ENCODE measurements at places on chromosomes 6 and 20.

GRCh38 chr6:108742041-108742440, 106.2 kb upstream of the ARMC2 start:
- no peak for DNase-seq

GRCh38 chr20:38432292-38432691, 2.8 kb downstream of the SNHG17 start:
- DNase-seq: no peak

DNA sequence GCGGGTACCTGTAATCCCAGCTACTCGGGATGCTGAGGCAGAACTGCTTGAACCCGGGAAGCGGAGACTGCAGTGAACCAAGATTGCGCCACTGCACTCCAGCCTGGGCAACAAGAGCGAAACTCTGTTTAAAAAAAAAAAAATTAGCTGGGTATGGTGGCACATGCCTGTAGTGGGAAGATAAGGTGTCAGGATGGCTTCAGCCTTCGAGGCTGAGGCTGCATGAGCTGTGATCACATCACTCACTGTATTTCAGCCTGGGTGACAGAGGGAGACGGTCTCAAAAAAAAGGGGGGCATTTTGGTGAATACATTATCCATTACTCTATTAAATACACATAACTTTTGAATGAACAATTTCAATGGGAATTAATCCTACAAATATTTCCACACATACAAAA, 32.4 kb downstream of the SNX3 start:
- DNase-seq: no peak

GRCh38 chr6:81451787-81452186, 300.7 kb downstream of the TENT5A start:
- no peak for DNase-seq

GRCh38 chr6:32126880-32127279, 1.2 kb downstream of the ATF6B start:
- DNase-seq: no peak

All from iPS DF 6.9 (cell line).